ENCODE measurements at places on chromosomes 12 and 14.

DNA sequence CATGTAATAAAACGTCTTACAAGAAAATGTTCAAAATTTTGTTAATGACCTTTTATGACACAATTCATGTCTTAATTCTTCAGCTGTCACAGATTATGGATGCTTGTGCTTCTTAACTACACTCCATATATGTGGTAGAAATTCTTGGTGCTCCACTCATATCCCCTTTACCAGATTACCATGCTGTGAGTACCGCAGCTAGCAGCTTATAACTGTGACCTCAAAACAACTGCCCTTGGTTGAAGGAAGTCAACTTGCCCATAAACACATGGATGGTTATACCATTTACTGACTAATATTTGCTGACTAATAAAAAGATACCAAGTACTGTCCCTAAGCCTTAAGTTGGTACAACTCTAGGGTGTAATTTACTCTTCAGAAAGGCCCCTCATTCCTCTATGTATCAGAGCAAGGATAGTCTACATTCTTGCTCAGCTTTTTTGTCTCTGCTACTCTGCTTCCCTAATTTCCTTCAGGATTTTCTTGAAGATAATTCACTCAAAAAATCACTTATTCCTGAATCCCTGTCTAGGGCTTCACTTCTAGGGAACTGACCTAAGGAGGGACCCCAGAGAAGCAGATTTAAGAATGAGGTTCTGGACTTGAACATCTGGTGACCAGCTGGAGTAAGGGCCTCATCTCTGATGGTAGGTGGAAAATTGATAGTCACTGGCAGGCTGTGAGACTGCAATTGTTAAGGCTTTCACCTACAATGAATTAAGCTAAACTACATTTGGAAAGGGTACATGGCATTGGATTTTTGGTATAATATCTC, 152.3 kb downstream of the SLC6A15 start:
- no peak for DNase-seq

DNA sequence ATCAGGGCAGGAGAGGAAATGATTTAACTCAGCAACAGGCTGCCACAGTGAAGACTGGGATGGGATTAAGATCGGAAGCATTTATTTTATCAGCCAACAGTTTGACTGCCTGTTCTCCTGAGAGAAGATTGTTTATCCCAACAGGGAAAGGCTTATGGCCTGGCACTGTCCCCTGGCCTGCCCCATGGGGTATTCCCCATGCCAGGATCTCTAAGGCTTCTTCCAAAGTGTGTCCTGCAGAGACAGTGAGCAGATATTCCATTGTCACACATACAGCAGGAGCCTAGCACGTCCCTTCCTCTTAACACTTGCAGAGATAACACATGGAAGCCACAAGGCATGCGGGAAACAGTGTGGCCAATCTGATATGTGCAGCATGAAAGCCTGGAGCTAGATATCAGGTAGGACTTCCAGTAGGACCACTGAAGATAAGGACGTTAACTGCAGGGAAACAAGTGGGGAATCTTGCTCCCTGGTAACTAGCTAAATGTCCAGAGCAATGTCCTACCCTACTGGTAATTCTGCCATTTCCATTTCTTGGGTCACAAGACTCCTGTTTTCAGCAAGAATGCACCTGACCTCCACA, 48.2 kb downstream of the IQSEC3 start:
- DNase-seq: no peak

GRCh38 chr12:26629864-26630263, 203.1 kb downstream of the ITPR2 start:
- no peak for DNase-seq

GRCh38 chr12:76786986-76787385, 23.1 kb downstream of the ZDHHC17 start:
- DNase-seq: no peak

All from sciatic nerve (tissue), 2 donors.